IMR-90 (cell line): ENCODE measurements at places on chromosomes 1 and 21.
A peak's percentile ranks its signal among the peaks of the same experiment; 100 is the strongest.

DNA sequence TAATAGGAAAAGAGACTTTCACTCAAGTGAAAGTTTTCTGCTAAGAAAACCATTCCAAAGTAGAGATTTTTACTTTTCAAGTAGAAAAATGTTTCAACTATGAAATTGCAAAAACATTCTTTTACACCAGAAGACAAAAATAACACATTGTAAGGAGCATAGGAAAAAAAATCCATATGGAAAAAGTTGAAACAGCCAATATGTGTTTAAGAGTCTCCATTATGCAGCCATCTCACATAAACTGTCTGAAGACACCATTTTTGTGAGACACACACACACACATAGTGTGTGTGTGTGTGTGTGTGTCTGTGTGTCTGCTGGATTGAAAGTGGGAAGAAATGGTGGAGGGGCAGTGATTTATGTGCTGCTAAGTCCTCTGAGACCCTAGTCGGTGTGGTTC, 162.1 kb downstream of the HHAT start:
- no peak for DNase-seq

DNA sequence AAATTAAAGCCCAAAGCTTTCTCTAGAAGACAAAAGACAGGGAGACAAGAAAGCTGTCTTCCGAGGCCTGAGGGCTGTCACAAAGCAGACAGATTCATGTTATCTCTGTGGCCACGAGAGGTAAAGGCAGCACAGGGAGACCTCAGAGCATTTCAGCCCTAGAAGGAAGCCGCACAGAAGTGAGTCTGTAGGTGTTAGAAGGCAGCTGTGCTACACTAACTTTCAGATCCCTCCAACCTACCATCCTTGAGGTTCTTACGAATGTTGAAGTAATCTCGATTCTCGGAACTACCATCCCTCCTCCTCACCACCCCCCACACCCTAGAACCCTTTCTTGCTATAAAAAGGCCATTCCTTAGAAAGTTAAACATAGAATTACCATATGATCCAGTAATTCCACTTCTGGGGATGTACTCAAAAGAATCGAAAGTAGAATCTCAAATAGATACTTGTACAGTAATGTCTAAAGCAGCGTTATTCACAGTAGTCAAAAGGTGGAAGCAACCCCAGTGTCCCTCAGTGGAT, 21.5 kb upstream of the LYST start:
- DNase-seq: no peak

GRCh38 chr1:7674972-7675371, 96.1 kb upstream of the VAMP3 start:
- DNase-seq: no peak

GRCh38 chr1:234886081-234886984, 242.3 kb downstream of the TOMM20 start:
- DNase-seq: no peak

GRCh38 chr1:232486006-232486405, 143.9 kb downstream of the SIPA1L2 start:
- peak; percentile 52 for DNase-seq

- DNase-seq: peak; percentile 40
Observed at GRCh38 chr1:19759740-19760089, 40.0 kb downstream of the TMCO4 start.

DNA sequence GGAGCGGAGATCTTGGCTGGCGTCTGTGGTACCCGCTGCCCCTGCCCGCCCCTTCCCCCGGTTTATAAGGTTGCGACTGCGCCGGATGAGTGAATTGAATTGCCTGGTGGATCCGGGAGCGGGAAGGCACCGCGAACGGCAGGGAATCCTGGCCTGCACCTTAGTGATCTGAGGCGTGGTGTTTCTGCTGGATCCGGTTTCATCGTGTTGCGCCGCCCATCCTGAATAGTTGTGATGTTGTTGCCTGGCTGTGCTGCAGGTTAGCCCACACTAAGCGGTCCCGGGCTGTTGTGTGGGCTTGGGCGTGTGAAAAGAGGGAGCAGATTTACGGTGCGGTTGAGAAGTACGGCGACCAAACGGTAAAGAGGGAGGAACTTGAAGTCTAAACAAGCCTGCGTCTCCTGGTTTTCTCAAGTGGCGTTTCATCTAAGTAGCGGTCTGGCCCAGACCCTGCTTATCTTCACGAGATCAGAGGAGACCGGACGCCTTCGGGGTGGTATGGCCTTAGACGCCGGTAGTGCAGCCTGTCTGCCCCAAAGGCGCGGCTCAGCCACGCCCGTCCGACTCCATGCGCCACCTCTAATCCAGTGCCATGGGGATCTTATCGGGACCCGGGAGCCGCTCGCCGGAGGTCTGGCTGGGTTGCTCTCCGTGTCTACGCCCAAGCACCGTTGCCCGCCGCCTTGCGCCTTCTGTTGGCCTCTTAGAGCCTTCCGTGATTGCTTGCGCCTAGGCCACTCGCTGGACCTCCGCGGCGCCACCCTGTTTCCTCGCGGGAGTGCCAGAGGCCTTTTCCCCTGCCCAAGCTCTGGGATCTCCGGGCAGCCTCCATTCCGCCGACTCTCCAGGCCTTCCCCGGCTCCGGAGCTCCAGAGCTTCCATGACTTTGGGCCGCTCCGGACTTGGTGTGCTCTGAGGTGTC, 87.5 kb upstream of the RHOU start:
- no peak for DNase-seq

DNA sequence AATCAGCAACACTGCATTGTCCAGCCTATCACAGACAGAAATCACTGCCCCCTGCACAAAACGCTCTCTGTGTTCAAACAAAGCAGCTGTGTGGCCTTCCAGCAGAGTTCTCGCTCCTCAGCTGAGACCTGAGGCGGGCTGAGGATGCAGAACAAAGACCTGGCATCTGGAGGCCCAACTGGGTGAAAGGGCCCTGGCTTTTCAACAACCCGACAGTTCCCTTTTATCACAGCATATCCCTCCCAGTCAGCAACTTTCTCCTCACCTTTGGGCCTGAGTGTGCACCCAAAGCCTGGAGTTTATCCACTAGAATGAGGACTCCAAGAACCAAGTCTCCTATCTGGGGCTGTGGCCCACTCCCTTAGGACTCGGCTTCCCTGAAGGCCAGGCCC, 42.6 kb upstream of the A3GALT2 start:
- no peak for DNase-seq

DNA sequence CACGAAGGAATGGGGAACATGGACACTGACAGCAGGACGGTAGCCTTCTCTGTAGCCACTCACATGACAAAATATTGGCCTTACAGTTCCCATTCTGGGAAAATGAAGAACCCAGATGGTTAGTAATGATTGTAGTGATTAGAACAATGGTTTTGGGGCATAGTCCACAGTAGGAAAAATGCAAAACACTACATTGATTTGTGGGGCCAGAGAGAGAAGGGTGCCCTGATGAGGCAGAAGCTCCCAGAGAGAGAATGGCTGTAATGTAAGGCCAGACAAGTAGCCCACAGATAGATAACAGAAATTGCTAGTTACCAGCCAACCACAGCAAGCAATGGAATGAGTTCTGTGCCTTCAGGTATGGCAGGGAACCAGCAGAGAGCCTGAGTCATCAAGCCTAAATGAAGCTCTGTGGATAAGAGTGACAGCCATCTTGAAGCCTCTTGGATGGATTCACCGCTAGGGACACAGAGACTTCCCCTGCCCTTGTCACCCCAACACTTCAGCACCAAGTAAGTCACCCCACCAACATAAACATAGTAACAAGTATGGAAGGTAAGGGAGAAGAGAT, 206.1 kb downstream of the BACH1 start:
- DNase-seq: peak; percentile 72

DNA sequence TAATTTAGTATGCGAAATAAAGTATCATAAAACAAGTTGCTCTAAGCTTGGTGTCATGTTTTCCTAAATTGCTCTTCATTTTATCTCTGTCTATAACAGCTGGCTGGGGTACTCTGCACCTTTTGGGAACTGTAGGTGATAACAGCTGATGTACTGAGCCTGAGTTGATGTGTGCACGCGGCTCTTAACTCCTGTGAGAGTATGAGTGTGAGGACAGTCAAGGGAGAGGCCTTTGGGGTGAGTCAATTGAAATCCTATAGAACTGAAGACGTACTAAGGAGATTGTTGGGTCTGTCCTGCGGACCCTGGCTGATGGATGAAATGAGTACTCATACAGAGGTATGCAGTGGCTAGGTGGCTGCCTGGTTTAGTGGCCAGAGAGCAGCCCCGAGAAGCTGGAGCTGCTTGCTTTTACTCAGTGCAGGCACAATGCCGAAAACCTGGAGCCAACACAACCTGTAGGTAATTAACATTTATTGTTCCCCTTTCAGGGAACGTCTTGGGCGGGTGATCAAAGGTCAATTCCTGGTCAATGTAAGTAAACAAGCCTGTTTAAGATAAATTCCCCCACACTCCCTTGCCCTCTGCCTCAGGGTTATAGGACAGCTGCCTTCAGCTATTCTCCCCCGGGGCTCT, 188.5 kb downstream of the PRDM2 start:
- DNase-seq: no peak
